Activated T-helper 1 cell treated with anti-CD3 and anti-CD28 coated beads, Interleukin-12 subunit alpha, Interleukin-12 subunit beta, Interleukin-2, Interleukin-4 antibody, amounts not matched to agents 30 ng/mL and 10 ng/mL and 1 ng/mL, durations not matched to agents 14 hours and 24 hours and 36 hours (primary cell): ENCODE measurements at places on chromosomes 4 and X. TPM values are rescaled to one million over a fixed set of nuclear protein-coding genes. Genes with fewer than 3 reads are reported as not detected.

The MEPE gene
- not detected in 2 replicates for total RNA-seq

The ZDHHC15 gene
- total RNA-seq, result 0.24 TPM in 1 of 2 replicates, not detected in the other

The CYTL1 gene
- not detected in 2 replicates for total RNA-seq

DNA sequence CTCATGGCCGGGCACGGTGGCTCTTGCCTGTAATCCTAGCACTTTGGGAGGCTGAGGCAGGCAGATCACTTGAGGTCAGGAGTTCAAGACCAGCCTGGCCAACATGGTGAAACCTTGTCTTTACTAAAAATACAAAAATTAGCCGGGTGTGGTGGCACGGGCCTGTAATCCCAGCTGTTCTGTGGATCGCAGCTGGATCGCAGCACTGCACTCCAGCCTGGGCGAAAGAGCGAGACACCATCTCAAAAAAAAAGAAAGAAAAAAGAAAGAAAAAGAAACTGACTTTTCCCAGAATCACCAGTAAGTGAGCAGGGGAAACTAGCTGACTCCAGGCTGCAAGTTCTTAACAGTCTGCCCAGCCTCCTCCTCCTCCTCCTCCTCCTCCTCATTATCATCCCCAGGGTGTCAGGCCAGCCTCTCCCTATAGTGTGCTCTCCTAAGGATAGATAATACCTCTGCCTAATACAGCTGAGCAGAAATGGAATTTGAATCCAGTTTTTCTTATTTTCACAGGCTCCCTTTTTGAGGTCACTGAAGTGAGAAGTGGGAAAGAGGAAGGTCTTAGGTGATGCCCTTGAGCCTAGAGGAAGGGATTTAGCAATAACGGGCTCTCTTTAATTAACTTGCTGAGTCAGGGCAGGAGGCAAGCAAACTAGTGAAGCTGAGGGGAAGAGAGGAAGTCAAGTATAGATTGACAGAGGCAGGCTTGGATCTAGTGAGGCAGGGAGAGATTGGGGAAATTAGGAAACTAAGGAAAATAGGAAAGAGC, 11.8 kb upstream of the ELF2 start:
- DNase-seq, result no peak

- no peak for DNase-seq
Measured at GRCh38 chrX:123696334-123696733, 36.5 kb downstream of the THOC2 start.

- no peak for DNase-seq
Measured at GRCh38 chr4:180380733-180381132, 1862.5 kb upstream of the TENM3 start.

DNA sequence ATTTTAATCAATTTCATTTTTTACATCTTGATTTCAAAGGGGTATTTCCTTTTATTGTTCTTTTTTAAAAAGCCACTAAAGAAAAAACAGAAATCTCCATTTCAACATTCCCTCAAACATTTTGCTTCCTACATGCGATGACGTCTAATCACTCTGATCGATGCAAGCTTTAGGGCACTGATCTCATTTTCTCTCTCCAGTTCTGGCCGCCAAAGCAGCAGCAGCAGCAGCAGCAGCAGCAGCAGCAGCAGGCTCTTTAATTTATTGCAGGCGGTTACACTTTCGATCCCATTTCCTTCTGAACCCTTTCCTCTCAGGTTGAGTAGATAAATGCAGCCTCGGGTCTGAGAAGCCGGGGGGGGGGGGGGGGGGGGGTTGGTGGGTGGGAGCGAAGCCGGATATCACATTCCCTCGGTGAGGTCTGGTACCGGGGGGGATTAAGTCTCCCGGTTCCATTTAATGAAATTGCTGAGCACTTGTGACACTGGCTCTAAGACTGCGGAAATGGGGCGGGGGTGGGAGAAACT, 3.4 kb upstream of the PCDH7 start:
- DNase-seq, result no peak

GRCh38 chr4:55037728-55038127, 87.7 kb downstream of the KDR start:
- DNase-seq, result no peak

- DNase-seq, result no peak
Measured at GRCh38 chr4:187027272-187027671, 303.6 kb upstream of the FAT1 start.

DNA sequence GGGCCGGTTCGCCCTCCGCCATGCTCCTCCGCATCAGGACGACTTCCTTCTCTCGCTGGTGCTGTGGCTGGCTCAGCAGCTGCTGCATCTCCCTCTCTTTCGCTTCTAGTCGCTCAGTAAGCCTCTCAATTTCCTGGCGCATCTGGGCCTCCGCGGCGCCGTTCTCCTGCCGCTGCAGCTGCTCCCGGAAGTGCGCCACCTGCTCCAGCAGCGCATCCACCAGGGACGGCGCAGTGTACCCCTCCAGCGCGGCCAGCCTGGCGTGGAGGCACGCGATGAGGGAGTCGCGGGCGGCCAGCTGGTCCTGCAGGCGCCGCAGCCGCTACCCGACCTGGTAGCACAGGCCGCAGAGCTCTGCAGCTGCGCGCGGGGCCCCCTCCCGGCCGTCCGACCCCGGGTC, 97.4 kb upstream of the MED14 start:
- no peak for DNase-seq

- DNase-seq, result no peak
Measured at GRCh38 chrX:150364347-150365050, 1.4 kb downstream of the MAMLD1 start.

DNA sequence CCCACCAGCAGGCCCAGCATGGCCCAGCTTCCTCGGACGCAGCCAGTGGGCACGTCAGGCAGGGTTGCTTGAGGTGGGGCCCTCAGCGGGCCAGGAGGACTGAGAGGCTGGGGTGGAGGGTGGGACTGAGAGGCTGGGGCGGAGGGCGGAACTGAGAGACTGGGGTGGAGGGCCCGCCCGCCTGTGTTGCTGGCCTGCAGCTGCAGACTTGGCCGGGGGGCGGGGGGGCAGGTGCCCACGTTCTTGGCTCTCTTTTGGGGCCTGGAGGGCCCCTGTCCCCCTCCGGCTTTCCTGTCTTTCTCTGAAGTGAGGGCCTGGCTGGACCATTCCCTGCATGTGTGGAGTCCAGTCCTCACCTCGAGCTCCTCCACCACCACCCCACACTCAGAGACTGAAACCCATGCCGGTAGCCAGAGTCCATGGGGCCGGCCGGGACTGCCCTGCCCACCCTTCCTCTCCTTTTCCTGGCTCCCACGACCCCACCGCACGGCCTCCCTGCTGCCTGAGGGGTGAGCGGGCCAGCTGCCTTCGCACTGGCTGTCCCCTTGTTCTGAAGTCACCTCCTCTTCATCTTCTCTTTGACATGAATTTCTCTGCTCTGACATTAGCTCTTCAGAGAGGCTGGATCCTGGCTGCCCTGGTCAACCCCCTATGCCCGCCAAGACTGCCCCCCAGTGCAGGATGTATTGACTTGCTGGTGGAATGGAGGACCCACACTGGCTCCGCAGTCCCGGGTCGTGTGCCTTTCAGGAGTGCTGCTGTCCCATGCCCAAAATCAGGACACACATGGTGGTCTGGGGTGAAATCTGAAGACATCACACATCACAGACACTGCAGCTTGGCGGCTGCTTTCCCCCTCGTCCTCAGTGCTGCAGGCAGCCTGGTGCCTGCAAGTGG, 10.1 kb upstream of the NKX1-1 start:
- DNase-seq, result no peak

DNA sequence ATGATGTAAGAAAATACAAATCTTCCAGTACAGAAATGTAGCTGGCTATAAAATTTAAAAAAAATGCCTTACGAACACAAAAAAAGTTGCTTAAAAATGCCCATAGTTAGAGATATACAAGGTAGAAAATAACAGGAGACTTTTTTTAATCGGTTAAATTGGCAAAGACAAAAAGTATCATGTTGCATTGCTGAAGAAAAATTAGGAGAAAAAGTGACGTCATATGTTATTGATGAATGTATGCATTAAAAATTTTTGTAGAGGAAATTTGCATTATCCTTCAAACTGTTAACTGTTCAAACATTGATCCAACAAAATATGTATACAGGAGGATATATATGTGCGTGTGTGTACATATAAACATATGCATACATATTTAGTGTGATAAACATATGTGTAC, 1634.4 kb upstream of the PCDH7 start:
- DNase-seq, result no peak

- no peak for DNase-seq
Measured at GRCh38 chrX:129736491-129736890, 2.3 kb upstream of the XPNPEP2 start.

DNA sequence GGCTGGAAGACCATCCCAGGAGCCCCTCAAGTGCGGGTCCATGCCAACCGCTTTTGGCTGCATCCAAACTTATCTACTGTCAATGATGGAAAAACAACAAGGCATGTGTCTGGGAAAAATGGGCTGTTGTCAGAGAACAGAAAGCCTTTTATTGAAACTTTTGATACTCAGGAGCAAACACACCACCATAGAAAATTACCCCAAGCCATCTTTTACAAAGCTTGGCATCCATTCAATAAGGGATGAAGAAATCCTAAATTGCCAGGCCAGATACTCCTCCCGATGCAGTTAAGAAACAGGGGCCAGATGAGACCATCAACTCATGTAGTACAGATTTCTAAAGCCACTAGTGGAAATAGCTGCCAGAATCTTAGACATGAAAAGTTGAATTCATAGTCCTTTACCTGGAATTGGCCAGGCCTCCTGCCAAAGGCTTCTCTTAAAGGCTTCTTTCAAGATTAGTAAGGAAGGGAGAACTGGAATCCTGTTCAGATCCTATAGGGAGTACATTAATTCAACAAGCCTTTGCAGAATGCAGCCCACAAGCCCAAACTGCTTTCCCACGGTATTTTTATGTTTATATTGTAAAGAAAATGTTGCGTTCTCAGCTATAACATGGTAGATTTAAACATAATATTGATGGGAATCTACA, 145.4 kb upstream of the MAP3K15 start:
- DNase-seq, result no peak

- DNase-seq, result no peak
Measured at GRCh38 chr4:155900381-155900780, 3.1 kb upstream of the TDO2 start.

- DNase-seq, result no peak
Measured at GRCh38 chr4:59247032-59247431, 1953.1 kb upstream of the ADGRL3 start.
